Ureter (tissue), 1 donor: ENCODE measurements at places on chromosomes 13 and 19. TPM values are rescaled to one million over a fixed set of nuclear protein-coding genes. Genes with fewer than 3 reads are reported as not detected.

- DNase-seq, result no peak
Measured at GRCh38 chr13:62537593-62537992, 1121.9 kb upstream of the PCDH20 start.

- DNase-seq, result no peak
Measured at GRCh38 chr13:74226791-74227475, 92.7 kb upstream of the KLF12 start.

DNA sequence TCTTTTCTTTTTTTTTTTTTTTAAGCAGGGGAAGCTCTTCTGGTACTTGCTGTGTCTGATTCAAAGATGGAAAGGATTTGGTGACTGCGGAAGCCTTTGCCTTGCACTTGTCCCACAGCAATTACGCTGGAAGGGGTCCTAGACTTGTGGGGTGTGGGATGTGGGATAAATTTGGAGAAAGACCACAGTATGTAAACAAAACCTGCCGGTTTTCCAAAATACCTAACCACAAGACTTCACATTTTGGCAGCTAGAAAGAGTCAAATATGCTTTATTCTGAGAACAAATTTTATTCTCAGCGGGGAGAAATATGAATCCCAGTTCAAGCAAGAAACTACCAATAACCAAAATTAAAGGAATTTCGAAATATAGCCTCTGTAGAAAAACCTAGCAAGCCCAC, 176.5 kb downstream of the SPRY2 start:
- DNase-seq, result no peak

DNA sequence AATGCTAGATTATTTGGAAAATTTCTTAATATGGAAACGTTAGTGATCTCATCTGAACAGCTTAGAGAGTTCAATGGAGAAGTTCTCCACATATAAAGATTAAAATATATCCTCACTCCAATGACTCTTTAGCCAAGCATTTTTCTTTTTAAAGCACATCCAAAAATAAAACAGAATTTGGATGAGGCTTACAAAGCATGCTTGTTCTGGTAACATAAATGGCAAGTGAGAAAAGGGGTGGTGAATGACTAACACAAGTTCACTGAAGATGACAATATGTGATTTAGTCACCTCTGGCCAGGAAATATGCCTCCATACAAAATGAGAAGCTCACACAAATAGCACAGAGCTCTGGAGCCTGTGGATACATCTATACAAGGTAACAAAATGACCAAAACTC, 253.0 kb downstream of the PCDH20 start:
- DNase-seq, result no peak

DNA sequence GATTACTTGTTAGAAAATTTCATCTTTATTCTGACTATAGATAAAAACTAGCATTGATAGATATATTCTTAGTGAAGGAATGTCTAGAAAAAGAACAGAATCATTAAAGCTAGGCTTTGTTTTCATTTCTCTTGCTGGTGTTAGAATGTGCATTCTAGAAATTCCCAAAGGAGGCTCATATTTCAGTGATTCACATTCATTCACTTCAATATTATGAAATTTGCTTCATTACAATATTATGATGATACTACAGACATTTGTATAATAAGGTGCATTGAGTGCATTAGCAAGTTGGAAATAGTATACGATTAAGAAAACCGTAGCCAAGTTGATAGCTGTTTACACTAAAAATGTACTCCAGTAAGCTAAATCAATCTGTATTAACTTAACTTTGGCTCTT, 70.7 kb upstream of the MYCBP2 start:
- no peak for DNase-seq

DNA sequence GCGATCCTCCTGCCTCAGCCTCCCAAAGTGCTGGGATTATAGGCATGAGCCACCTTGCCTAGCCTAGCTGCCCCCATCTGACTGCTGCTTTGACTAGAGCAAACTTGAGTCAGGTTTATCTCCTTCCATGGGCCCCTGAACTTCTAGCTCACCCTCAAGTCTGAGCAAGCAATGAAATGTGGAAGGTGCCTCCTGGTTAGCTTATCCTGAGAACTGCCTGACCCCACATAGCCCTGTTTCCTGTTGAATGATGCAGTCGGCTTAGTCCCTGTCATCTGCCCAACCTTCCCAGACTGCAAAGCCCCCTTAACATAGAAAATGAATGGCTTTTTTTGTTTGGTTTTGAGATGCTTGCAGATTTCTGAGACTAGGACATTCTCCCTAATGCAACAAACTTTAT, 8.9 kb upstream of the TMEM160 start:
- DNase-seq, result no peak

GRCh38 chr13:23928985-23929384, 31.7 kb upstream of the C1QTNF9B start:
- DNase-seq, result no peak

DNA sequence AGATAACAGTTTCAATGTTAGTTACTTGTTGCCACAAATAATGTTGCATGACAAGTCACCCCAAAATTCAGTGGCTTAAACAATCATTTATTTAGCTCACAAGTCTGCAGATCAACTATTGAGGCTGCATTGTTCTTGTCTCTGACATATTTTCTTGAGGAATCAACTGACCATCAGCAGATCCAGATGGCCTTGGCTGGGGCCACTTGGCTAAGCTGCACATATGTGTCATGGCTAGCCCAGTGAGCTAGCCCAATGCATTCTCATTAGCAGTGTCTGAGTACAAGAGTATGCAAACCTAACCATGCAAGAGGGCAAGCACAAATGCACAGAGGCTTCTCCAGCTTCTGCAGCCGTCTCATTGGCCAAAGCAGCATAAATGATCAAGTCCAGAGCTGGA, 180.4 kb downstream of the DNAJC15 start:
- DNase-seq, result no peak

- DNase-seq, result no peak
Measured at GRCh38 chr19:28427376-28428083, 785.4 kb downstream of the UQCRFS1 start.

GRCh38 chr19:1384478-1385110, 887 bp downstream of the NDUFS7 start:
- no peak for DNase-seq

- DNase-seq, result no peak
Measured at GRCh38 chr19:48683349-48683748, 10.5 kb upstream of the NTN5 start.

GRCh38 chr19:5262721-5263120, 77.9 kb downstream of the PTPRS start:
- DNase-seq, result no peak

- DNase-seq, result no peak
Measured at GRCh38 chr19:280541-281009, 10.6 kb downstream of the PLPP2 start.

DNA sequence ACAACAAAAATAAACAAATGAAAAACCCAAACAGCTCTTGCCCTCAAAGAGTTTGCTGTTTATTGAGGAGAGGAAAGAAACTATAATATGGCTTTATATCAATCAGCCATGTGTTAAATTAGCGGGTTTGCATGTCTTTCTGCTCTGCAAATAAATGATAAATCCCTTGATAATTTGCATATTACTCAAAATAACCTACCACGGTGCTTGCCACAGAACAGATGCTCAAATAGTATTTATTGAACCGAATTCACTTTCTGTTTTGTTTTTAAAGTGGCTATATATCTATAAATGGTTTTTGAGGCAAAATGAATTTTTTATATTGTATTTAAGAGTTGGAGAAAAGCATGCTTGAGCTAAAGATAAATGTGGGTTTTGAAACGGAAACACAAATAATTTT, 428.1 kb downstream of the ITGBL1 start:
- no peak for DNase-seq

DNA sequence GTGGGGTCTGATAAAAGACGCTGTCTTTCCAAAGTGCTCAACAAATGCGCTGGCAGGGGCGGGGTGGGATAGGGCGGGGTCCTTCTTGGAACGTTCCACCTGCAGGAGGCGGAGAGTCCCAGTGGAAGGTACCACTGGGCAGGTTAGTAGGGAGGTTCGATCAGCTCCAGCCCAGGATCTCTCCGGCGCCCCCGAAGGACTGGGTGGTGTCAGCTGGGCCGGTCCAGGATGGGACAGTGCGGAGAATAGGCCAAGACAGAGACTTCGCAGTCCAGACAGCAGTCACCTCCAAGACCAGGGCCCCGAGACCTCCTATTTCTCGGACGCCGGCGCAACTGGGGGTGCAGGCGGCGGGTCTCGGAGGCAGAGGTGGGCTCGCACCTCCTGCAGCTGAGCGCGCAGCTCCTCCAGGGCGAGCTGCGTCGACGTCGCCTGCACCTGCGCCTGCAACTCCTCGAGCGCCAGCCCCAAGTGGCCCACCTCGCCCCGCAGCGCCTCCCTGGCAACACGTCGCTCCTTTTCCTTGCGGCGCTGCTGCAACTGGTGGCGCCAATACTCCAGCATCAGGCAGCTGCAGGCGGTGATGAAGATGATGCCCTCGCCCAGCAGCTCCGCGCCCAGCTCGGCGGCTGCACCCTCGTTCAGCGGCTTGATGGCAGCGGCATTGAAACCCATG, 21.6 kb downstream of the VASP start:
- DNase-seq, result peak; percentile 72

- DNase-seq, result no peak
Measured at GRCh38 chr13:24892829-24893228, 128.9 kb downstream of the RNF17 start.

GRCh38 chr13:24272452-24273161, 36.8 kb upstream of the C1QTNF9 start:
- DNase-seq, result no peak

DNA sequence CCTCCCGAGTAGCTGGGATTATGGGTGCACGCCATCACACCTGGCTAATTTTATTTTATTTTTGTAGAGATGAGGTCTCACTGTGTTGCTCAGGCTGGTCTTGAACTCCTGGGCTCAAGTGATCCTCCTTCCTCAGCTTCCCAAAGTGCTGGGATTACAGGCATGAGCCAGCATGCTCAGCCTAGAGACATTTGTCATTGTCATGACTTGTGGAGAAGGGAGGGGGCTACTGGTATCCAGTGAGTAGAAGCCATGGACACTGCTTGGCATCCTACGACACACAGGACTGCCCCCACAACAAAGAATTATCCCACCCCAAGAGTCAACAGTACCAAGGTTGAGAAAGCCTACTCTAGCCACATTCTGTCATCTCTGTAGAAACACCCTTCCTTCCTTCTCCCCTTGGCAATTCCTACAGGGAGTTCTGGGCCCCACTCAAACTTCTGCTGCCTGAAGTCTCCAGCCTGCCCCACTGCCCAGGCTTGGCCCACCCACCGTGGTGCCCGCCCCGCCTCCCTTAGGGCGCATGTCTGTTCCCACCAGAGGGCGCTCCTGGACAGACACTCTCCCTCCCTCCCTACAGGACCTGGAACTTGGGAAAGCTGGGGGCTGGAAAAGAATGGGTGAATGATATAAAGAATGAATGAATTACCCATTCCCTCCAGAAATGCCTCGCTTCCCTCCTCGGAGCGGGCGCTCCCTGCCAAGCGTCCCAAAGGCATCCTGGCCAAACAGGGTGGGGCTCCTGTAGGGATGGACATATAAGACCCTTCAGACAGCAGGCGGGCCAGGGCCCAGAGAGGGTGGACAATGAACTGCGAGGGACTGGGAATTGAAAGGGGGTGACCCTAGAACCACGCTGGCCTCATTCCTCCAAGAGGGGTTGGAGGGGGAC, 5.5 kb upstream of the EMP3 start:
- DNase-seq, result peak; percentile 83

- no peak for DNase-seq
Measured at GRCh38 chr13:97435794-97436193, 1.8 kb downstream of the RAP2A start.

GRCh38 chr13:112447761-112448603, 71.8 kb downstream of the SPACA7 start:
- no peak for DNase-seq

GRCh38 chr13:76245920-76246319, 609.8 kb downstream of the LMO7 start:
- no peak for DNase-seq

DNA sequence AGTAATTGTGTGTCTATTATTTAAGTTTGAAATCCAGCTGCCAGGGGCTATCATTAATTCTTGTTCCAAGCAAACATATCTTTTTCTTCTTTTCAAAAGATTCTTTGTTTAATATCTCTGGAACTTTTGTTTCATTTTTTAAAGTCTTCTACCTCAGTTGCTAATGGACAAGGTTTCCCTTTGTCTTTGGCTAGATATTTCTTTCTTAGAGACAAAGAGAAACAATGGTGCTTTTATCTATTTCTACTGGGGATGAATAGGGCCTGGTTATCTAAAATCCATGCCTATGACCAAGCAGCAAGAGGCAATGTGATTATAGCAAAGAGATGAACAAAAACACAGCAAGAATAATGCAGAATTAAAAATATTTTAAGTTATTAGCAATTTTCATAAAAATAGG, 661.3 kb upstream of the KLF12 start:
- no peak for DNase-seq

- DNase-seq, result no peak
Measured at GRCh38 chr13:37029617-37030016, 29.0 kb downstream of the EXOSC8 start.

- DNase-seq, result no peak
Measured at GRCh38 chr13:50179977-50180376, 164.7 kb downstream of the KCNRG start.

DNA sequence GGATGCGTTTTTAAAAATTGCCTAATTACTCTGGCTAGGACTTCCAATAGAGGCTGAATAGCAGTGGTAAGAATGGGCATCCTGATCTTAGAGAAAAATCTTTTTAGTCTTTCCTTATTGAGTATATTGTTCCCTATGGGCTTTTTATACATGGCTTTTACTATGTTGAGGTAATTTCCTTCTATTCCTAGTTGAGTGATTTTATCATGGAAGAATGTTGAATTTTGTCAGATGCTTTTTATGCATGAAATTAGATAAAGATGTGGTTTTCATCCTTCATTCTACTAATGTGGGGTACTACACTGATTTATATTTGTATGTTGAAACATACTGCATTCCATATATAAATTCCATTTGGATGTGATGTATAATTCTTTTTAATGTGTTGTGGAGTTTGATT, 2673.8 kb downstream of the PCDH9 start:
- DNase-seq, result no peak

Gene RXFP2
- total RNA-seq, result not detected

Gene NTN5
- 1.0 TPM for total RNA-seq

Gene UBE2L5
- total RNA-seq, result not detected

Gene ZNF93
- 11.4 TPM for total RNA-seq

Gene PLEKHA4
- total RNA-seq, result 23.0 TPM

Gene ZNF813
- 6.8 TPM for total RNA-seq

Gene IQCN
- total RNA-seq, result 5.9 TPM

Gene ZNF835
- total RNA-seq, result 3.9 TPM

Gene FFAR1
- not detected for total RNA-seq

Gene ALDH16A1
- total RNA-seq, result 24.0 TPM
